Activated naive CD4-positive, alpha-beta T cell (primary cell): ENCODE measurements at places on chromosomes 6 and 20.

GRCh38 chr6:5071216-5071615 is 13.9 kb upstream of the PPP1R3G start:
- DNase-seq = no peak

GRCh38 chr6:133259561-133259960 is 18.4 kb downstream of the EYA4 start:
- DNase-seq = no peak

DNA sequence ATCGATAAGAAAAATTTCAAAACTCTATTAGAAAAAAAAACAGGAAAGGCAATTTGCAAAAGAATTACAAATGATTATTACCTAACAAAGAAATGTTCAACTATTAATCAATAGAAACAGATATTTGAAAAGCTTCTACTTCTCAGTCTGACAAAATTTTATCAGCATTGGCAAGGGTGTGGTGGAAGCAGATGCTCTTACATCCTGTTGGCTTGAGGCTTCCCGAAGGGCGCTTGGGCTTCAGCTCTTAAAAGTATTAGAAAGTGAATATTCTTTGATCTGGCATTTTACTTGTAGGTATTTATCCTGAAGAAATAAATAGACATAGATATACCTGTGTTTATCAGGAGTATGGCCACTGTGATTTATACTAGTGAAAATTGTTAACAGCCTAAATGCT is 38.7 kb downstream of the SLC35D3 start:
- DNase-seq = no peak

GRCh38 chr6:131946992-131947955 is 3.9 kb downstream of the CCN2 start:
- DNase-seq = no peak

GRCh38 chr6:152100183-152100618 is 292.7 kb downstream of the ESR1 start:
- DNase-seq = no peak

GRCh38 chr6:38773338-38773737 is 58.2 kb downstream of the DNAH8 start:
- no peak for DNase-seq

GRCh38 chr6:115798229-115798628 is 262.5 kb downstream of the FRK start:
- no peak for DNase-seq

- no peak for DNase-seq
Measured at GRCh38 chr20:38112261-38112929, 52.7 kb downstream of the TGM2 start.

DNA sequence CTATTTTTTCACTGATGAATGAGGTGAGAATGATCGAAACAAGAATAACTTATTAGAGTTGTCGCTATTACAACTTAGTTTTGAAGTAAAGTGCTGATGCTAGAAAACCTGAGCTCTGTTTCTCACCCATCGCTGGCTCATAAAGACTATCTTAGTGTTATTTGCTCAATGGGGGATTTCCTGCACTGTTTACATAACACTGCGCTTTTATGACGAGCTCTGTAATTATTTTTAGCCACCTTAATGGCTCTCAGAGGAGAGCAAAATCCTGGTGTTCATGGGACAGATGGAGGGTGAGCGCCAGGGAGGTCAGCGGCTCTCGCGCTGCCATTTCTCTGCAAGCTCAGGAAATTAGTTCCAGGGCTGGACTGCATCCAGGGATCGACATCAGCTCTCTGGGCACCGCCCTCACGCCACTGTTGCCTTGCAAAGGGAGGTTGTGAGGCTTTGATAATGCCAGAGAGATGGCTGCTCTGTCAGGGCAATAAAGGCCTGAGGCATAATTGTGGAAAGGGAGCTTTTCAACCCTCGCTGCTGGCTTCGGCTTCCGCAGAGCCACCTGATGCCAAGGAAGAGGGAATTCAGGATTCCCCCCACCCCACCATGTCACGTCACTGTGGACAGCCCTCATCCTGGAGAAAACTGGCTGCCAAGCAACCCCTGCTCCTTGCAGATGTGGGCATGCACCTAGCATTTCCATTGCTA is 72.0 kb downstream of the DACT2 start:
- no peak for DNase-seq

- no peak for DNase-seq
Measured at GRCh38 chr6:144659202-144660182, 374.4 kb downstream of the UTRN start.

- DNase-seq = no peak
Measured at GRCh38 chr6:16180696-16181438, 52.0 kb downstream of the MYLIP start.

DNA sequence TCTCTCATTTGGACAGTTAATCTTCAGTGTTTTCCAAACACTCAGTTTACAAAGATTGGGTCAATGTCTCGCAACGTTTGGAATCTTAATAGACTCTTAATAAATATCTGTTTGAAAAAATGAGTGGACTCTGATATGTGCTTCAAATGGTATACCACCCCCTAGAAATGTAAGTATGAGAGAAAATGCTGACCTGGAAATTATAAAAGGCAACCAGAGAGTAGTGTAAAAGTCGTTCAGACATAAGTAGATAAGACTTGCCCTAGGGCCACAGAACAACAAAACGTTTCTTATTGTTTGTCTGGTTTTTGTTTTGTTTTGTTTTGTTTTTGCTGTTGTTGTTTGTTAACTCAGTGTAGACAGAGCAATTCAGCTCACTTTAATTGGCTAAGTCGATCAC is 97.4 kb upstream of the SPTLC3 start:
- DNase-seq = no peak

DNA sequence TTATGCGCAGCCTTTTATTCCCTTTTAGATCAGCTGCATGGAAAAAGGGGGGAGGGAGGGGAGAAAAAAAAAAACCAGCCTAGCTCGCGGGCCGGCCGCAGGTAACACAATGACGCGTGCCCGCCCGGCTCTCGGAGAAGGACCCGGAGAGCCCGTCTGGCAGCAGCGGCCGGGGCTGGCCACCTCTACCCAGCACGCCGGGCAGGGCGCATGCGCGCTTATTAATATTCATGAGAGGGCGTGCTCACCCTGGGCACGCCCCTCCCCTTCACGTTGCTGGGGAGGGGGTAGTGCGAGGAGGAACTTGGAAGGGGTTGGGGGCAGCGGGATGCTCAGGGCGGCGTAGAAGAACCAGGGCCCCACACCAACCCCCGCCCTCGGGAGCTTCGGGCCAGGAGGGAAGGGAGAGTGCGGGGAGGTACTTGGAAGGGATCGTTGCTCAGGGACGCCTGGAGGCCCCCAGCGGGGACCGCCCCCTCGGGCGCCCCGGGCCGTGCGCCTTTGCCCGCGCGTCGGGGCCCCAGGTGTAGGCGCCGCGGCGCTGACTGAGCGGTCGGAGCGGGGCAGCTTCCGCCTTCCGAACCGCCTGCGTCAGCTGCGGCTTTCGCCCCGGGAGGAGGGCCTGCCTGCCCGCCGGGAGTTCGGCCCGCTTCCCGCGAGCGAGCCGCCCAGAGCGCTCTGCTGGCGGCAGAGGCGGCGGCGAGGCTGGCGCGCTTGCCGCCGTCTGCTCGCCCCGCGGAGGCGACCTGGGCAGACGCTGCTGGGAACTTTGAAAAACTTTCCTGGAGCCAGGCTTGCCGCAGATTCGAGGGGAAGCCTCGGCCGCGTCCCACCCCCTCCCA is at the start of gene JAG1:
JAG1 (minus strand) TSS at position 158 of the 842 bp plus-strand sequence. CDS start 469 bp downstream, outside the sequence.
- no peak for DNase-seq

- no peak for DNase-seq
Measured at GRCh38 chr6:23244300-23244699, 674.9 kb downstream of the HDGFL1 start.

- DNase-seq = no peak
Measured at GRCh38 chr6:111263837-111264236, 176.5 kb downstream of the SLC16A10 start.
